Activated CD8-positive, alpha-beta T cell treated with anti-CD3 and anti-CD28 coated beads, Interleukin-2, amount 10 ng/mL, durations not matched to agents 7 days and 5 days (primary cell): ENCODE measurements at places on chromosomes 12 and 14. TPM values are rescaled to one million over a fixed set of nuclear protein-coding genes. Genes with fewer than 3 reads are reported as not detected.

Gene GDF3
- total RNA-seq: not detected

Gene SIRT4
- 1.4 TPM for total RNA-seq

Gene PPP4R4
- total RNA-seq: 0.16 TPM

Gene PAPOLA
- 166 TPM for total RNA-seq

Gene AKAP3
- 2.6 TPM for total RNA-seq

Gene LRTM2
- not detected for total RNA-seq

DNA sequence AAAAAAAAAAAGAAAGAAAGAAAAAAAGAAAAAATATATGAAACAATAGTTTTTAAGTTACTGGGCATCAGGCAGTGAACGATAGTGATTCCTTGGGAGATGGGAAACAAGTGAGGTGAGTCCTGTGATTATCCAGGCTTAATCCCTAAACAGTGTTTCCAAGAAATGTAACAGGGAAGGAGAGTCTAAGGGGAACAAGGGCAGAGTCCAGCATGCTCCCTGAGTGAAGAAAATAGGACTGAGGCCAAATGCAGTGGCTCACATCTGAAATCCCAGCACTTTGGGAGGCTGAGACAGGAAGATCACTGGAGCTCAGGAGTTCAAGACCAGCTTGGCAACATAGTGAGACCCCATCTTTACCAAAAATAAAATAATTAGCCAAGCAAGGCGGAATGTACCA lies 40.7 kb downstream of the R3HDM2 start:
- no peak for DNase-seq

- no peak for DNase-seq
Observed at GRCh38 chr14:102870994-102871831, 51.2 kb upstream of the AMN start.

DNA sequence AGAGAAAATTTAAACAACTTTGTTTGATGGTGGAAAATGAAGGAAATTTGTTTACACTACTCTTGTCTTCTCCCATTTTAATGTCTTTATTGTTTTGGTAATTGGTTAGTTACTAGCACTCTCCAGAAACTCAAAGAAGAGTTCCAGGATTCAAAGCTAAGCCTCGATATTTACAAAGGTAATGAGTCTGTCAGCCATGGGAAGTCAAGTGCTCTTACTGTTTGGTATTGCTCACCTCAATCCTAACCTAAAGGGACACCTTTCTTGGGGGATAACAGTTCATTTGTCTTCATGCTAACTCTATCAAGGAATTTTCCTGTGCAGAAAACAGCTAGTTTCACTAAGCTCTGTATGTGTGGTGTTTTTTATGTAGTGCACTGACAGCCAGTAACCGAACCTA lies 222.9 kb upstream of the LMO3 start:
- no peak for DNase-seq

- no peak for DNase-seq
Observed at GRCh38 chr12:98856897-98857540, 211.9 kb downstream of the APAF1 start.

DNA sequence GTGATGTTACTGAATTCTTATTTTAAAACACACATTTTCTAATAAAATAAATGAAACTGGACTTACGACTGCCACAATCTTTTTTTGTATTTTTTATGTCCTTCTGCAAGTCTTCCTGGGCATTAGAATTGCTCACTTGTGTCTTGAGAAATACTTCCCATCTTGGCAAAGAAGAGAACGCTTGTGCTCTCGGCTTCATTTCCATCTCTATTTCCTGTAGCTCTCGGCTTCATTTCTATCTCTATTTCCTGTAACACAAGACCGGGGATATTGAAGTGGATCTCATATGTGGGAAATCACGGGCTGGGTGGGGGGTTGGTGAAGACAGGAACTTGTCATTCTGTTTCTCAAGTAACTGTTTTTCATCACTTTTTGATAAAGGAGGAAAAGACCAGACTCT lies 77.9 kb downstream of the EP400 start:
- DNase-seq: no peak

DNA sequence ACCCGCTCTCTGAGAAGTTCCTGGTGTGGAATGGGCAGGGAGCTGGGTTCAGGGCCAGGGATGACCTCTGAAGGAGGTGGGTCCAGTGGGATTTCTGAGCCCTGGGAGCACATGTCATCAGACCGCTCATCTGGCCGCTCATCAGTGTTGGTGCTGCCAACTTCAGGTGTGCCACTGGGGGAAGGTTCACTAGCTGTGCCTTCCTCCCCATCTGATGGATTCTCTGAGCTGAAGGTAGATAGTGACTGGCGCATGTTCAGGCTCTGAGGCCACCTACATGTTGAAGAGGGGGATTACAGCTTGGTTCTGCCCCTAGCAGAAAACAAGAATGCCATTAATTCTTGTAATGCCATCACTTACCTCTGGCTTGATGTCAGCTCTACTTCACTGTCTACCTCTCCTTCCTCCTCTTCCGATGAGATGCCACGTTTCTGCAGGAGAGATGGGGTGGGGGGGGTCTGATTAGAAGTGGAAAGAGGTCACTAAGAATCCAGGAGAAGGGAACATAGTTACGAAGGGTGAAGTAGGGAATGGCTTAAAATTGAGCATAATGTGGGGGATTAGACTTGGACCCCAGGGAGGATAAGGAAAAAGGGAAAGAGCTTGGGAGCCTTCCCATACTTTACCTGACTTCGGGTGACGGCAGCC lies 17.2 kb downstream of the MAP3K12 start:
- DNase-seq: no peak

DNA sequence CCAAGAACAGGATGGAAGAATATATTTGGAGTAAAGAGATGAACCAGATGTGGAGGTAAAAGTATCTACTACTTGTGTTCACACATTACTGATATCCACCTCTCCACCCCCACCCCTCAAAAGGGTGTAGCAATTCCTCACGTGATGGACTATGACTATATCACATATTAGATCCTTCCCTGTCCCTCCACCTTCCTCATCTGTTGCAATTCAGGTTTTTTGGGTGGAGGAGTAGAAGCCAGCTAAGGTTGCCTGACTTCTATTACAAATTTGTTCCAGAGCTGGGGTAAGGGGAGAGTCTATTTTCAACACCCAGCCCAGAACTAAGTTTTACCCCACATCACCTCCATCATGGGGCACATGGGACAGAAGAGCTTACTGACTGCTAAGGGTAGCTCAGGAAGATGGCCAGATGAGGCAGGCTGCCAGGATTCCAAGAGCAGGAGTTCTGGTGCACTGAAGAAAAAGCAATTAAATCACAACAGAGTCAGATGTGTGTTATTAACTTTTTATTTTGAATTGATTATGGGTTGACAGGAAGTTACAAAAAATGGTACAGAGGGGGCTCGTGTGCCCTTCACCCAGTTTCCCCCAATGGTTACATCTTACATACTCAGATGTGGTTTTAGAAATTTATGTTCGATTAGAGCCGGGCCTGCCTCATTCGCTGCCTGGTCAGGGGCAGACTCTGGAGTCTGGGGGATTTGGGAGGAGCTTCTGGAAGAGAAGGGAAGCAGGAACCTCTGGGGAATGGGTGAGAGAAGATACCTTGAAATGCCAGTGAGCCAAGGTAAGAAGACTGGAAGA lies 2.1 kb downstream of the RNASE13 start:
- DNase-seq: no peak

- no peak for DNase-seq
Observed at GRCh38 chr12:117885211-117885610, 83.6 kb downstream of the KSR2 start.

DNA sequence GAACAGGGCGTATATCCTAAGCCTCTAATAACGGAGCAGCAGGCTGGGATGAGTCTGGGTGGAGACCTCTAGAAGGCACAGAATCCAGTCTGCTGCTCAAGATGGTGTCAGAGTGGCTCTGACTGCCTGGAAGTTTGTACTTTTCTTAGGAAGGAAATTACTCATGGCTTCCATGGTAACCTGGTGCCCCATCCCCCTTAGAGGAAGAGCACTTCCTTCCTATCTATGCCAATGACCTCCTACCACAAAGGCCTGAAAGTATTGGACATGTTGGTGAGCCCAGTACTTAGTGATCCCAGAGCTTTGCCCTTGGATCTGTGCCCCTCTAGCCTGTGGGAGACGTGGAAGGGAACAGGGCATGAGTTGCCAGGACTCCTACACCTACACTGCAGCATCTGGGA lies 1.5 kb downstream of the BATF start:
- no peak for DNase-seq
